Hematopoietic multipotent progenitor cell treated with erythropoietin and hydrocortisone succinate and interleukin-3 and kit ligand, for 6 days (in vitro differentiated cells): ENCODE measurements at places on chromosomes 11 and 22.

GRCh38 chr11:72578051-72578450, 96.2 kb downstream of the PDE2A start:
- no peak for DNase-seq

GRCh38 chr11:65425971-65426838, 3.6 kb downstream of the NEAT1 start:
- peak; percentile 85 for DNase-seq

DNA sequence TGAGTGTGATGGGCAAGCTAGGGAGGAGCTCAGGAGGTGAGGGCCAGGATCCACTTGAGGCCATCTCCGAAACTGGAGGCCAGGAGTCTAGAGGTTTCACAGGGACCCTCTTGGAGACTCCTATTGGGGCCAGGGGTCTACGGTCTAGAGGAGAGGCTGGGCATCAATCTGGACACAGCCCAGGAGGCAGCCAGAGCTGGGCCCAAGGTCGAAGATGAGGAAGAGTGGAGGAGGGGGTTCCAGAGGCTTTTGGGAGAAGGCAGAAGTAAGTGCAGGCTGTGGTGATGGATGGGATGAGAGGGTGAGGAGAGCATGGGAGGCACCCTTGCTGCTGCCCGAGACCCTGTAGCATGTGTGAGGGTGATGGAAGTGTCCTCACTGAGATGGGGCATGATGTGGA, 56.6 kb downstream of the LRRC32 start:
- DNase-seq = no peak

- DNase-seq = peak; percentile 50
Observed at GRCh38 chr11:43685440-43685839, 4.9 kb downstream of the HSD17B12 start.

DNA sequence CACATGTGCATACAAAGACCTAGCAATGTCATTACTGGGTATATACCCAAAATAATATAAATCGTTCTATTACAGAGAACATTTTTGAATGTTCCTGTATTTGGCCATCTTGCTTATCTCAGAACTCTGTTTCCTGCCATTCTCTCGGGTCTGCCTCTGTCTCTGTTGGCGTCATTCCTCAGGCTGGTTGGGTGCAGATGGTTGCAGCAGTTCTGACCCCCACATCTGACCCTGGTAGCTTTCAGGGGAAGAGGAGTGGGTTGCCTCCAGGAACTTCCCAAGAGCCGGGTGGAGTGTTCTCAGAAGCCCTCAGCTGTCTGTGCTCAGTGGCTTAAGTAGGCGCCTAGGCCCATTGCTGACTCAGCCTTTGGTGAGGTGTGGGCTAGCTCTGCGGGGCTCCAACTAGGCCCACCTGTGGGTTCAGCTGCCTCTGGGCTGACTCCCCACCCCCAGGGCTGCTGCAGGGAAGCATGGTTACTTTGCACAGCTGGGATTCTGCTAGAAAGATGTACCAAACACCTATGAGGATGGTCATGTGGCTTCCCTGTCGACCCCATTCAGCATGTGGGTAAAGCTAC, 114.0 kb downstream of the TBC1D22A start:
- DNase-seq = peak; percentile 8
